ENCODE measurements at places on chromosomes 12 and 14.

DNA sequence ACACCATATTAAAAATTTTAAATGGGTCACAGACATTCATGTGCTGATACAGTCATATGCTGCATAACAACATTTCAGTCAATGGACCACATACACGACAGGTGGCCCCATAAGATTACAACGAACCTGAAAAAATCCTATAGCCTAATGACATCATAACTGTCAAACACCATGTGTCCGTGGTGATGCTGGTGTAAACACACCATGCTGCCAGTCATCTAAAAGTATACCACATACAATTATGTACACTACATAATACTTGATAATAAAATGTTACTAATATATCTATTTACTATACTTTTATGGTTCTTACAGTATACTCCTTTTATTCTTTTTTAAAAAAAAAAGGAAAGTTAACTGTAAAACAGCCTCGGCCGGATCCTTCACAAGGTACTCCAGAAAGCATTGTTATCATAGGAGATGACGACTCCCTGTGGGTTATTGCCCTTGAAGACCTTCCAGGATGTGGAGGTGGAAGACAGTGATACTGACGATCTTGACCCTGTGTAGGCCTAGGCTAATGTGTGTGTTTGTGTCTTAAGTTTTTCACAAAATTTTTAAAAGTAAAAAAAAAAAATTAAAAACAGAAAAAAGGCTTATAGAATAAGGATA is 5.0 kb upstream of the TDG start:
- DNase-seq = no peak

GRCh38 chr12:53872367-53872766 is 66.3 kb upstream of the HOXC13 start:
- no peak for DNase-seq

DNA sequence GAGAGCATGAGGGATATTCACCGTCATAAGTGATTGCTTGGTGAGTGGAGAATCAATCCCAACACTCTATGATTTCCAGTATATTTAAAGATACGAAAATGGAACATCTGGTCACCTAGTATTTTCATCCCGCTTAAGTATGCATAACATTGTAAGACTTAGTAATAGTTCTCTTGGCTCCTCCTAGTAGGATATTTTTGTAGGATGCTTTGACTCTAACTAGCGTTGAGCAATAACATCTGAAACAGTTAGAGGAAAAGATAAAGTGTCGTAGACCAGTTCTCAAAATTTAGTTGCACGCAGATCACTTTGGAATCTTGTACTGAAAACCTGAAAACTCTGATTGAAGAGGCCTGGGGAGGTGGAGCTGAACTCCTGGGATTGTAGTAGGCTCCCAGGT is 7.6 kb downstream of the SAMD4A start:
- DNase-seq = no peak

DNA sequence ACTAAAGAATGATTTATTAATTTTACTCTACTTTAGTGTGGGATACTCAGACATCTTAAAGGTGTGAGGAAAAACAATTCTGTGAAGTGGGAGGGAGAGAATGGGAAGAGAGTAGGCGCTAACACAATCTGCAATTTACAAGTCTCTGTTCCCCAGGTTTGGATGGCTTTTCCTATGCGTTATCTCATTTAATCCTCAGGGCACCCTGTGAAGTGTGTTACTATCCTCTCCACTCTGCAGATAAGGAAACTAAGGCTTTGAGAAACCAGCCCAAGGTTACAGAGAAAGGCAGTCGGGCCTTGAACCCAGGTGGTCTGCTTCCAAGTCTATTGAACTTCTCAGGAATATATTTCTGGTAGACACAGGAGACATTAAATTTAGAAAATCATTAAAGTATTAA is 36.2 kb upstream of the TUBA1C start:
- DNase-seq = no peak

DNA sequence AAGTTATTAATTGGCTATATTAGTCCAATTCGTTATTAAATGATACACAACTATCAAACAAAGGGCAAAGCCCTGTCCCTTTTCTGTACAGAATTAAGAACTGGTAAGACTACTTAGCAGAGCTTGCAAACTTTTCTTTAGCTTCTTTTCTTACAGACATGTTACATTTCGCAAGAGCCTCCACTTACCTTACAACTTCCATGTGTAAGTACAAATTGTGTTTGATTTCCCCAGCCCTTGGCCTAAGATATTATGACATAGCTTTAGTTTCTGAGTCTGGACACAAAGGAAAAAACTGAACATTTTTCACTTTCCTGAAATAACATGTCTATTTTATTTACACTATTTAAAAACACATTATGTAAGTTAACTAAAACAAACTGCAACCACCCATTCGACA is 1.7 kb downstream of the ATF7 start:
- no peak for DNase-seq

Measured in H1 (cell line).